ENCODE measurements at places on chromosomes 2 and 18.

- DNase-seq, result no peak
Observed at GRCh38 chr2:18940184-18940583, 350.8 kb upstream of the NT5C1B start.

- no peak for DNase-seq
Observed at GRCh38 chr2:132577686-132578085, 92.3 kb downstream of the LYPD1 start.

DNA sequence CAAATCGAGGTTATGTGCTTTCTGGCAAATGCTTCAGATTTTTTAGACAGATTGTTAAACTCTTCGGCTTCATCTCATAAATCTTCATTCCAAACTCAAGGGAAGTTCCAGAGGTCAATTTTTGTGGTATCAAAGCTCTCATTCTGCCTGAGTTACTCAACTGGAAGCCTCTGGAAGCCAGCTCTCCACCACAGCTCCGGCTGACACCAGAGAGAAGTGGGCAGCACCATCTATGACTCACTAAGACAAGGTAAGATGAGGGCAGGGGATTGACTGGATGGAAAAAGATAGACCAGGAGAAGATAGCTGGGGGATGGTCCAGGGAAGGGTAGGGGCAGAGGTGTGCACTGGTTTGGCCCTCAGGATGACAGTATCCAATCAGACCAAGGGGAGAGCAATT is 137.3 kb upstream of the HNRNPA3 start:
- DNase-seq, result no peak

DNA sequence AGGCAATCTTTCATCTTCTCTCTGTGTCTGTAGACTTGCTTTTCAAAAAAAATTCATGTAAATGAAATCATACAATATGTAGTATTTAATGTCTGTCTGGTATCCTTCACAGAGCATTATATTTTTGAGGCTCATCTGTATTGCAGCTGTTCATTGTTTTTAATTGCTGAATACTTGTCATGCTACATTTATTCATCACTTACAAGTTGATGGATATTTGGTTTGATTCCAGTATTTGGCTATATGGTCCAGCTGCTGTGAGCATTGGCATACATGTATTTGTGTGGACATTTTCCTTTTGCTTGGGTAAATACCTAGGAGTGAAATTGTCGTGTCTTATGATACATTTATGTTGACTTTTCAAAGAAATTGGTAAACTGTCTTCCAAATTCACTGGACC is 441.4 kb downstream of the DCDC2C start:
- no peak for DNase-seq

DNA sequence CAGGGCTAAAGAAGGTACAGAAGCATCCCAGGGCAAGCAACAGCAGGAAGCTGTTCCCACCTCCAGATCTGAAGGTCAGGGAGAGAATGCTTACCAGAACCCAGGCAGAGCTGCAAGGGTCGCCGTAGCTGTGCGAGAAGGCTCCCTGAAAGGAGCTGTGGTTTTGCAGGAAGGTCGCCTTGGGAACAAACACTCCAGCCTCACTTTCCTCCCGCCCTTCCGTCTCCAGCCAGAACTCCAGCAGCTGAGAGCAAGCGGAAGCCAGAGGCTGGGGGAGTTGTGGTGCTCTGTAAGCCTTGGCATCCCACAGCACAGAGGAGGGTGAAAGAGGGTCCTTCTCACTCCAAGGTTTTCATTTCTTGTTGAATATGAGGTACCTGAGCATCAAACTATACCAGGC is 18.3 kb upstream of the ICOS start:
- no peak for DNase-seq

DNA sequence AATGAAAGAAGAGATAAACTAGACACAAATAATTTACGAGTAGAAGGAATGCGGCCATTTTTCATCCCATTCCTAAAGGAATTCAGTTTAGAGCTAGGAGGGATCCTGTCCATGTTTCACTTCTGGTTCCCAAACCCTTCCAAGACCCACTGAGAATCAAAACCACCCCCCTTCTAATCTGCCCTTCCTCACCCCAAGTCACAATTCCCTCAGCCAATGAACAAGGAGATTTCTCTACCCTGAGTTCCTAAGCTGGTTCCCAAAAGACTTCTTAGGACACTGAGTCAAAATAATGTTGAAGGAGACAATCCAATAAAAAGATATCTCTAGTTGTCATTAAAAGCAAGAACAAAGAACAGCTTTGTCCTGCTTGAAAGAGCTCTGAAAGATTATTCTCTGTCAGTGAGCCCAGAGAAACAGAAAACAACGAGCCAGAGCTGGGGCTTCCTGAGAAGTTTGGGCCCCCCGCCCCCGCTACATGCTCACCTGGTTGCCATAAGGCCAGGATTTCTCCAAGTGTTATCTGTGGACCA is 45.7 kb downstream of the STK39 start:
- DNase-seq, result no peak

GRCh38 chr2:73268830-73269685 is 15.2 kb downstream of the FBXO41 start:
- peak; percentile 72 for DNase-seq

- no peak for DNase-seq
Observed at GRCh38 chr2:133975135-133975534, 278.7 kb upstream of the MGAT5 start.

DNA sequence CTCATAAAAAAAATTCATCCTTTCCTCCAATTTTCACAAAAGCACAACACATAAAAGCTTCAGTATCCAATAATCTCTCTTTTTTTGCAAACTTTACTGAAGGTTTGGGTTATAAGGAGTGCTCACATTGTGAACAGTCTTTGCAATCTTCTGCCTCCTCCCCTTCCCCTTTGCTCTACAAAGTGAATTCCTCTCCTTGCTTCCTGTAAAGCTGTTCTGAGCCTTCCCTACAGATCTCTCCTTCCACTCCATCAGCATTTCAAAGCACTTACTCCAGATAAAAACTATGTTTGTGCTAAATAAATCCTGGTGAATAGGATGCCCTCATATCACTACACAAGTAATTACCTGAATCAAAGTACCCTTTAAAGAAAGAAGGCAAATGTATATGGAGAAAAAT is 4.6 kb upstream of the PDK1 start:
- no peak for DNase-seq

DNA sequence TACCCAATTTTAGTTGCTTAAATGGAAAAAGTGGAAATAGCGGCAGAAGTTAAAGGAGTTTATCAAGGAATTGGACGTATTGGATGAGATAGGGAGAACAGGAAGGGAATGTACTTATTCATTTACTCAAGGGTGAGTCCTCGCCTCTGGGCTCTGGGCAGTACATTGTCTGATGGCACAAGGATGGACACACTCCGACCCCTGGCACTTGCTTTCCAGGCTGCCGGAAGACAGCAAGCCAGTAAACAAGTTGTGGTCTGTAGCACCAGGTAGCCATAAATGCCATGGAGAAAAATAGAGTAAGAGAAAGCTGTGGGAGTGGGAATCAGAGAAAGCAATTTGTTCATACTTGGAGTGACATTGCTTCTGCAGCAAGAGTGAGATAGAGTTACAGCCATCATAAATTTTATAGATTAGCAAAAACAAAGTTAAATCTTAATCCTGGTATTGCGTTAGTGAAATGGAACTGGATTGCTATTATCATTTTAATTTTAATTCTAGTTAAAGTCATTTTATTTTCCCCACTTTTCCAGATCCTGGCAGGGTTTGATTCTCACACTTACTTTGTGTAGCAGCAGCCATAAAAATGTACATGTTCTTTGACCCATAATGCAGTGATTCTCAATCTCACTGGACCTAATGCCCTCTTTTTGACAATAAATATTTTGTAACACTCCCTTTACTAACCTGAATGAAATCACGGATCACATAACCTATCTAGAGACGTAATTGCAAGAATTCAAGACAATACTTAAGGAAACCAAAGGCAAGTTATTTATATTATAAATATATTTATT is 135.8 kb upstream of the BCL2L11 start:
- no peak for DNase-seq

GRCh38 chr2:97914691-97915213 is 81.0 kb downstream of the TMEM131 start:
- DNase-seq, result no peak

GRCh38 chr2:121342751-121343150 is 57.7 kb upstream of the TFCP2L1 start:
- DNase-seq, result no peak

GRCh38 chr2:100004959-100005387 is 137.4 kb downstream of the AFF3 start:
- DNase-seq, result no peak

DNA sequence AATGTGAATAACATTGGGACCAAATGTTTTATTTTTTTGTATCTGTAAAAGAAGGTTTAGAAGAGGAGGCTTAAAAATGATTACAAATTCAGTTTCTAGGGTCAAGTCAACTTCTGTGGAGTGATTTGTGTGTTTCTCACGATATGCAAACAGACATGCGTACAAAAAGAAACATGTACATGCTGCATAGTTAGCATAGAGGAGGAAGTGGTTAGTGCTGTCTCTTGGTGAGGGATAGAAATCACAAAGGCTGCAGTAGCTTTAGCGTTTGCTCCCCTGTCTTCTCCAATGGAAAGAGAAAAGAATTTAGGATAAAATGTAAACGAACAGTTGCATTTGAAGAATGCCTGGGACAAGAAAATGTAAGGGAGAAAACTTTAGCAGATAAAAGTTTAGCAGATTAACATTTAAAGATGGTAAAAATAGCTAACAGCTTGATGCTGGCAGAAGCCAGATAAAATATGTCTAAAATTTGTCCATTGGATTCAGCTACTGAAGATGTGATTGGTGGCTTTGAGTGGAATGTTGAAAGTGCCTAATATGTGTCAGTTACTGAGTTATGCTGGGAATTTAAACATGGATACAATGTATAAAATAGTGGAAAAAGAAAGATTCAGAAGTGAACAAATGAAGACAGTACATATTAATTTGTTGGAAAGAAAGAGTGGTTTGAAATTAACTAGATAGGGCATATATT is 44.9 kb downstream of the MALT1 start:
- DNase-seq, result no peak

- no peak for DNase-seq
Observed at GRCh38 chr18:10784596-10785202, 258.9 kb downstream of the NAPG start.

DNA sequence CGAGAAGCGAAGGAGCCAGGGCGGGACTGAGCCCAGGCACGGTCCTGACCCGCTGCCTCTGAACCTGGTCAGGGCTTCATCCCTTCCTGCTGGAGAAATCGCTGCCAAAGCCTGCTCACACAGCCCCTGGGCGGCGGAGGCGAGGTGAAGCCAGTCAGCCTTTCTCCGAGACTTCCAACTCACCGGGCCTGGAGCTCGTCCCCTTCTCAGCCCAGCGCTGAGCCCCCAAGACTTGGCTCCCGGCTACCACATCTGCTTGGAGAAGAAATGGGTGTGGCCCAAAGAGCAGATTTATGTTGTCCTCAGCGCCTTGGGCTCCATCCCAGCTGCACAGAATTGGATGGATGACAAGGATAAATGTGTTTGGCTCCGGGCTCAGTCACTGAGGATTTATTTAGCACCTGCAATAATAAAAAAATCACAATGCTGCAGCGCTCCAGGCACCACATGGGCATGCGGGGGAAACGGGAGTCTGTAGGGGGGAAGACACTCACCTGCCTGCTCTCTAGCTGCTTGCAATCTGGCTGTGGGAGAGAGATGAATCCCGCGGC is 64.9 kb downstream of the ACTR2 start:
- no peak for DNase-seq

DNA sequence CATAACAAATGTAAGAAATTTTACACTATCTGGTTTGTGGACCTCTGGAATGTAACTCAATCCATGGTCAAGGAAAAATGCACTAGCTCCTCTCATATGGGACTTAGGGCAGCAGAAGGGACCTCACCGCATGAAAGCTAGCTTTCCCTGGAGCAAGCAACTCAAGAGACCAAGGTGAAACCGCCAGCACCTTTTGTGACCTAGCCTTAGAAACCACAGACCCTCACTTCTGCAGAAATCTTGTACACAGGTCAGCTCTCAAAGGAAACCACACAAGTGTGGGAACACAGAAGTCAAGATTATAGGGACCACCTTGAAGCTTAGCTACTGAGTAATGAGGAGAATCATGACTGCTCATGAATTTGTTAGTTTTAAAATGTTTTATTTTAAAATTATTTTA is 222.5 kb downstream of the DLGAP1 start:
- DNase-seq, result no peak

- DNase-seq, result no peak
Observed at GRCh38 chr2:2850859-2851258, 519.8 kb upstream of the MYT1L start.

DNA sequence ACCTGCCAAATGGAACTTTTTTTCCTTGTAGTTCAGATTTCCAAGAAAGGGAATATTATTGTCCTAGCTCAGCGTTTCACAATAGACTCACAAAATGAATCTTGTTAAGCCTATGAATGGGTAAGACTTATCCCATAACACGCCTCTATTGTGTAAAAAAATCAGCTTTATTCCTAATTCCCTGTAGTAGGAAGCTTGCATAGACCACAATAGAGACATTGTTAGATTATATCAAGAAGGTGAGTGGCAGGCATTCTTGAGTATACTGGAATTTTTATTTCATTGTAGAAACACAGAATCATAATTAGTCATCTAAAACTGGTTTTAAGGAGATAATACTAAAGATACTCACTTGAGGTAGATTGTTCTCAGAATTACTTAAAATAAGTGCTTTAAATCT is 46.5 kb upstream of the SLC30A6 start:
- DNase-seq, result no peak

- no peak for DNase-seq
Observed at GRCh38 chr2:133985563-133985962, 268.3 kb upstream of the MGAT5 start.
